NCI-H82 (cell line): ENCODE measurements at places on chromosomes 6 and 20.
A peak's percentile ranks its signal among the peaks of the same experiment; 100 is the strongest.

- DNase-seq = no peak
Measured at GRCh38 chr6:113082745-113083144, 735.6 kb downstream of the RFPL4B start.

- no peak for DNase-seq
Measured at GRCh38 chr6:2179950-2180349, 65.5 kb downstream of the GMDS start.

DNA sequence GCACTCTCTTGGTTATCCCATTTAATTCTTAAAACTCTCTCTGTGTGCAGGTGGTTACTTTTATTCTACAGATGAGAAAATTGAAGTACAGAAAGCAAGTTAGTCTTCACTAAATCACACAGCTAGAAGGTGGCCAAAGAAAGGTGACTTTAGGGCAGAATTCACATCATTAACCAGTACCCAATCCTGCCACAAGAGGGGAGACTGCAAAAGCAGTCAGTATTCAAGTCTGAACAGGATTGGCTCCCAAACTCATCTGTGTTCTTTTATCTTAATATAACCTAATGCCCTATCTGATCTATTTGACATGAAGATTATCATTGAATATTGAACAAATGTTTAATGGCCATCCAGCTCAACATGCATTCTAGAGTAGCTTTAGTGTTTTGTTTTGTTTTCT, 225.3 kb upstream of the FAM83B start:
- no peak for DNase-seq

DNA sequence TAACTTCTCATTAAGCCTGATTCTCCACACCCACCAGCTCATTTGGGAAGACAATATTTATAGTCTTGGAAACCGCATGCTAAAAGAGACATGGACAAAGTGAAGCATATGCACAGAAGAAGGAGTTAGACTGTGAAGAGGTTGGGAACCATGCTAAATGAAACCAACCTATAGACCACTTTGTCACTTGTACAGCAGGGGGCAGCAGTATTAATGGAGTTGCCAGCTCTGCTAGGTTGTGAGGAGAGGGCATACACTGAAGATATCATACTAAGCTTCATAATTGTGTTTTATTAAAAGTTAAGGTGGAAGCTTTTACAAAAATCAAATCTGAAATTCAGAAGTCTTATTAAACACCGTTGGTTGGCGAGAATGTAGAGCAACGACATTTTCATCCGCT, 38.3 kb upstream of the HMGCLL1 start:
- peak; percentile 69 for DNase-seq

GRCh38 chr6:167936051-167936450, 61.4 kb upstream of the KIF25 start:
- DNase-seq = no peak

DNA sequence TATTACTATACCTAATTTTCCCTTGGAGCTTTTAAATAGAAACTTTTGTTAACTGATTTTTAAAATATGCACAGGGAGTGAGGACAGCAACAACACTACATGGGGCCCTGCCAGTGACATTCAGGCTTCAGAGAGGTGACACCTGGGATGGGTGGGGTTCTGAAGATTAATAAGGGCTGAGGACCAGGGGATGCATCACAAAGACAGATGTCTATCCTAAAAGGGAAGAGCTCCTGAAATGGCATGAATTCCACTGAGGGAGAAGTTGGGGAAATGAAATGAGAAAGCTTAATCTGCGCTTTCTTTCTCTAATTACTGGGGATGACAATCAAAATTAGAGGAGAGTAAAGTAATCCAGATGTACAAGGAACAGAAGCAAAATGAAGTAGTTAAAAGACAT, 162.8 kb downstream of the BTBD9 start:
- DNase-seq = peak; percentile 42

DNA sequence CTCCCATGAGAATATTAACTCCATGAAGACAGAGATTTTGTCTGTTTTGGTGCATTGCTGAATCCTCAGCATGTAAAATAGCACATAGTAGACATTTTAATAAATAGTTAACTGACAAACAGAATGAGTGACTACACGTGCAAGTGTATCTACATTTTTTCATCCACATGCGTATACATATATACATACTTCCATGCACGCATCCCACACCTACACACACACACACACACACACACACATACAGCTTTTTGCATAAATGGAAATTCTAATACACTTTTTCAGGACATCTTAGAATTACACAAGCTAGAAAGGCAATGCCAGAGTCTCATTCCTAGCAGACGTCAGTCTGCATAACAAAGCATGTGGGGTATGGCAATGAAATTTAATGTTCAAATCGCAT, 139.7 kb upstream of the LRFN2 start:
- no peak for DNase-seq
